ENCODE measurements at places on chromosomes 16 and 17. TPM values are rescaled to one million over a fixed set of nuclear protein-coding genes. Genes with fewer than 3 reads are reported as not detected.

DNA sequence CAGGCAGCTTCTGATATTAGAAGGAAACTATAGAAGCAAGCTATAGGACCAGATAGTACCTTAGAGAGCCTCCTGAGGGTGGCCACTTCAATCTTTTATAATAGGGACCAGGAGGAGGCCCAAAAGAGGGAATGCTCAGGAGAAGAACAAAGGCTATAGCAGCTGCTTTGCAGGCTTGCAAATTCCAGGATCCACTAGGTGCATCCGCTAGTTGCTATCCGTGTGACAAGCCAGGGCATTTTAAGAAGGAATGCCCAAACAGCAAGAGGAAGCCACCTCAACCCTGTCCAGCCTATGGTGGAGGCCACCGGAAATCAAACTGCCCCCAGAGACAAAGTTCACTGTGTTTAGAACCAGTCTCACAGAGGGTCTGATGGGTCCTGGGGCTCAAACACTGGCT, 192.6 kb upstream of the KIF2B start:
- no peaks in the 10 kb centered on the region for H3K4me1 ChIP-seq
- DNase-seq: no peak
- no peak overlapping the region for H3K4me3 ChIP-seq
- no peaks in the 10 kb centered on the region for H3K36me3 ChIP-seq
- H3K27ac ChIP-seq: no peak overlapping the region
- H3K27me3 ChIP-seq: no peaks in the 10 kb centered on the region

DNA sequence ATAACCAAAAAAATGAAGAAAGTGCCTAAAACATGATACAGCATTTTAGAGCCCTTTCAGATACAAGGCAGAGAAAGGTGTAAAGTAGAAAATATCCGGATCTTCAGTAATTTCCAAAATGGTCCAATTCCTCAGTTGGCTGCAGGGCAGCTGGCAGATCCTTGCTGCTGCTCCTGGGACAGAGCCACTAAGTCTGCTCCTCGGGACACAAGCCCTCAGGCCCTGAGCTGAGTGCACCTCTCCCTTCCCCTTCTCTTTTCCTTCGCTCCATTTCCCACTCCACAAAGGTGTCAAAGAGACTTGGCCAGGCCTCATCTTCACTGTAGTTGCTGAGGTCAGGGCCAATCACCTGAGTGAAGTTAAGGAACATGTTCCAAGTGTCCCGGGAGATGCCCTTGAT, 40.5 kb downstream of the DCUN1D3 start:
- H3K27me3 ChIP-seq: no peaks in the 10 kb centered on the region
- no peak overlapping the region for H3K27ac ChIP-seq
- peaks cover 9% of the 10 kb centered on the region for H3K36me3 ChIP-seq

DNA sequence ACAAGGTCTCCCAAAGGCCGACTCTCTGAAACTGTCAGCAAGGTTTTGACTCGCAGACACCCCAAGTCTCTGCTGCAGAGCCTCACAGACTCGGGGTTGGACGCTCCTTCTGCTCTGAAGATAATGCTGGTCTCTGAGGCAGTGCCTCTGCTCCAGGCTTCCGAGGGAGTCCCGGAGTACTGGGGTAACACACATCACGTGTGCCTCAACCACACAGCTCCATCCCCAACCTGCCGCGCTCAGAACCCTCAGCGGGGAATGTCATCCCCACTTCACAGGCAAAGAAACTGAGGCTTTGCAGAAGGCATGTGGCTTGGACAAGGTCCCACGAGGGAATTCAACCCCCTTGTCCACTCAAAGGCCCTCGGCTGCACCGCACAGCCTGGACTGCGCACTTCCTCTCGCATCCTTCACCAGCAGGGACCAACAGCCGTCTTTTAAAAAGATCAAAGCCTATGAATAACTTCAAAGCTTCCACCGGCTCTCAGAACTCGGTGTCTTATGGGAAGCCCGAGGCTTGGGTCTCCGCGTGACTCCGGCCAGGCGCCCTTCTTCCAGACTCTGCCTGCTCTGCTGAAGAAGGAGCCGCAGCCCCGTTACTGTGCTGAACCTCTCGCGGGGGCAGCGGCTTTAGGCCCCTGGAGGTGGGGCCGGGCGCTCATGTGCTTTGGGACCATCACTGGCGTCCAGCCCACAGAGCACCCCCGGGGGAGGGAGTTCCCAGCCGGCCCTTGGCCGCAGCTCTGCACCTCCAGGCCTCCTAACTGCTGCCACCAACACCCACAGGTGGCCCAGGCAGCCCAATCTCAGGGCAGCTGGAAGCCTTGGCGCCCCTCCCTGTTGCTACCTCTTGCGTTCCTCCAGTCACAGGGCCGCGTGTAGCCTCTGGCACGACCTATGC, 2.2 kb downstream of the TMEM204 start:
- H3K27me3 ChIP-seq: no peaks in the 10 kb centered on the region
- H3K4me1 ChIP-seq: peaks cover 17% of the 10 kb centered on the region
- no peaks in the 10 kb centered on the region for H3K36me3 ChIP-seq
- DNase-seq: no peak
- no peak overlapping the region for H3K27ac ChIP-seq

DNA sequence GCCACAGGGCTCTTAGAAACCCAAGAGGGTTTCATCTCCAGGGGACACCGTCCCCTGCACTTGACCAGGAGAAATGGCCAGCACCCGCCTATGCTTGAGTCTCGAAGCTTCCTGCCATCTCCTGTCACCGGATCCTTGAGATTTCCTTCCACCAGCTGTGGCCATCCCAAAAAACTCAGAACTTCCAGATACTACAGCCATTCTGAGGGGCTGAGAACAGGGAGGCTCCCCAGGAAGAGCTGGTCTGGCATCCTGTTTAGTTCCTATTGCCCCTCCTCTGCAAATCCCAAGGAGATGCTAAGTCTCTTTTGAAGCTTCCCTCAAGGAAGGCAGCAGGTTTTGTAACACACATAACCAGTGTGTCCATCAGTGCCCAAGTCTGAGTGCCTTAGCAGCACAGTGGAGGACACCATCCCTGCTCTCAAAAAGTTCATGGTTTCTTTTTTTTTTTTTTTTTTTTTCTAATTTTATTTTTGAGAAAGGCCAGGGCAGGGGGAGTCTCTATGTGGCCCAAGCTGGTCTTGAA, 2.0 kb downstream of the UBALD2 start:
- DNase-seq: peak; percentile 28
- H3K27ac ChIP-seq: peak overlapping the region; percentile 94
- no peaks in the 10 kb centered on the region for H3K27me3 ChIP-seq
- peaks cover 2% of the 10 kb centered on the region for H3K36me3 ChIP-seq
- H3K4me3 ChIP-seq: peak overlapping the region; percentile 91

DNA sequence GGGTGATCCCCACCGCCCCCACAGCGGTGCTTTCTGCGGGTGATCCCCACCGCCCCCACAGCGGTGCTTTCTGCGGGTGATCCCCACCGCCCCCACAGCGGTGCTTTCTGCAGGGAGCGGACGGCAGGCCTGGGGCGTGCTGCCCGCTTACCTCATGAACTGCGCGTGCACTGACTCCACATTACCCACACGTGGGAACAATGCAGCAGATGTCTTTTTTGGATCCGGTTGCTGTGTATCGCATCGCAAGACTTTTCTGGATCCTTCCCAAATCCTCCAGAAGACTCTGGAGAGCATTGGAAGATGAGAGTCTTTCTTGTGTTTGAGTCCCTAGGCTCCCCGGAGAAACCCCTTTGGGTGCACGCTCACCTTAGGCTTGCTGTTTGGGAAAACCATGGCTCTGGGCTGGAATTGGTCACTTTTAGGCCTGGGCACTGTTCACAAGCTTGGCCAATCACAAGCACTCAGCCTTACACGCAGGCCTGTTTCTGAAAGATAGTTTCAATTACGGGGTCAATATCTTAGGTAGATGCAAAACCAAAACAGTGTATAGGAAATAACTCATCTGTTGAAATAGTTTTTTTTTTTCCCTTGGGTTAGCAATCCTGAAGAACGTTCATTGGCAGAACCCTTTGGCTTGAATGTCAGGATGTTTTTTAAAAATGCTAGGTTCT, 201.8 kb downstream of the RPTOR start:
- H3K27ac ChIP-seq: no peak overlapping the region
- H3K4me1 ChIP-seq: no peaks in the 10 kb centered on the region
- DNase-seq: no peak

DNA sequence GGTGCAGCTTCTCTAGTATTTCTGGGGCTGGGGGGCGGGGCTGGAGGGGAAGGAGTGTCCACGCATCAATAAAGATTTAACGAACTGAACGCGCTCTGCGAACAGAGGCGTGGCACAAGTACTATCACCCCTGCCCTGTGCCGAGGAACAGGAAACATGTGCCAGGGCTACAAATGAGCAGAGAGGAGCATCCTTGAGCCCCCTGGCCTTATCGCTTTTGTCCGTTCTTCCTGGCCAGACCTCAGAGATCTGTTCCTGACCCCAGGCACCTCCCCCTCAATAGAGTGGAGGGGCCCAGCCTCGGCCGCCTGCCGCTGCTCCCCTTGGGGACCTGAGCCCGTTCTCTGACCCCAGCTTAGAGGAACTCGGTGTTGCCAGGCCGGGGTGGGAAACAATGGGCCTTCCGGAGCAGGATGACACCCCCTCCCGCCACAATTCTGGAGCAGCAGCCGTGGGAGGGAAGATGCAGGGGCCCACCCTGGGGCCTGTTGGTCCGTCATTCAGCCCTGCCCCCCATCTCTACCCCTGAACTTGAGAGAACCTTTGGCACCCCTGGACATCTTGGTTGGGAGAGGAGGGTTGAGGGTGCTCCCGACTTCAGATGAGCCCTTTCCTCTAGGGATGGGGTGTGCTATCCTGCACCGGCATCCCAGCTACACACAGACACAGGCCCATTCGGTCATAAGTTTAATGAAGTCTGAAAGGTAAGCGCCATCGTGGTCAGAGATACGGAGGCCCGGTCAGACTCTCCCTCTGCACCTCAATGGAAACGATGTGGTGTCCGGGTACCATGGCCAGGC, 1.1 kb downstream of the NAA38 start:
- DNase-seq: peak; percentile 67
- H3K4me1 ChIP-seq: peaks cover 23% of the 10 kb centered on the region
- H3K27ac ChIP-seq: peak overlapping the region; percentile 85

GRCh38 chr17:71237903-71238538, 882.8 kb upstream of the SOX9 start:
- H3K27ac ChIP-seq: no peak overlapping the region
- no peaks in the 10 kb centered on the region for H3K36me3 ChIP-seq
- no peak for DNase-seq
- no peaks in the 10 kb centered on the region for H3K27me3 ChIP-seq

DNA sequence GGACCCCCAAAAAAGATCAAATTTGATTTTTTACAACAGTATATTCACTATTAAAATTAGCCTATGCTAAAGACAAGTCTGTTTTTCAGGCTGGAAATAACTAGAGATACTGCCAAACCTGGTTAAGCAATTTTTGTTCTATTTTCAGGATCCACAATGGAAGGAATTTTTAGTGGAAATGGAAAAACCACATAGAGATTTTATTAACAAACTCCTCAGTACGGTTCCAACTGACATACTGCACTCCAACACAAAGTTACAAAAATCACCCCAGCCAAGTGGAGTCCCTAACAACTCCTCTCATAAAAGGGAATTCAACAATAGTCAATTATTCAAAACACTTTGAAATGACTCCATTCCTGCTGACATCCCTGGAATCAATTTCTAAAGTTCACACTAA, 101.6 kb upstream of the TOB1 start:
- H3K4me1 ChIP-seq: no peaks in the 10 kb centered on the region
- H3K27me3 ChIP-seq: no peaks in the 10 kb centered on the region
- peaks cover 2% of the 10 kb centered on the region for H3K36me3 ChIP-seq

GRCh38 chr16:88686062-88686438, 257 bp downstream of the SNAI3 start:
- H3K4me3 ChIP-seq: peak overlapping the region; percentile 91
- H3K27me3 ChIP-seq: no peaks in the 10 kb centered on the region
- peaks cover under 1% of the 10 kb centered on the region for H3K36me3 ChIP-seq

The ST3GAL2 gene
- 15.8 TPM for polyA plus RNA-seq

The TEKT3 gene
- 0.48 TPM for polyA plus RNA-seq

The CD7 gene
- 1.3 TPM for polyA plus RNA-seq

Data from B cell (primary cell).